ENCODE measurements at places on chromosomes 2 and 18. TPM values are rescaled to one million over a fixed set of nuclear protein-coding genes. Genes with fewer than 3 reads are reported as not detected.

The SLC9A4 gene
- not detected for total RNA-seq

The MYOM1 gene
- total RNA-seq = 0.22 TPM

The ALPI gene
- total RNA-seq = not detected

The NCKAP5 gene
- total RNA-seq = 21.6 TPM

Measured in placental pericyte (primary cell).